ENCODE measurements at places on chromosomes 12 and 14. TPM values are rescaled to one million over a fixed set of nuclear protein-coding genes. Genes with fewer than 3 reads are reported as not detected.
A peak's percentile ranks its signal among the peaks of the same experiment; 100 is the strongest.

- no peak for DNase-seq
These were observed 141.3 kb downstream of the PRKCH start for GRCh38 chr14:61462566-61463193.

- DNase-seq: no peak
These were observed 1.2 kb downstream of the PPP1CC start for GRCh38 chr12:110741341-110742095.

DNA sequence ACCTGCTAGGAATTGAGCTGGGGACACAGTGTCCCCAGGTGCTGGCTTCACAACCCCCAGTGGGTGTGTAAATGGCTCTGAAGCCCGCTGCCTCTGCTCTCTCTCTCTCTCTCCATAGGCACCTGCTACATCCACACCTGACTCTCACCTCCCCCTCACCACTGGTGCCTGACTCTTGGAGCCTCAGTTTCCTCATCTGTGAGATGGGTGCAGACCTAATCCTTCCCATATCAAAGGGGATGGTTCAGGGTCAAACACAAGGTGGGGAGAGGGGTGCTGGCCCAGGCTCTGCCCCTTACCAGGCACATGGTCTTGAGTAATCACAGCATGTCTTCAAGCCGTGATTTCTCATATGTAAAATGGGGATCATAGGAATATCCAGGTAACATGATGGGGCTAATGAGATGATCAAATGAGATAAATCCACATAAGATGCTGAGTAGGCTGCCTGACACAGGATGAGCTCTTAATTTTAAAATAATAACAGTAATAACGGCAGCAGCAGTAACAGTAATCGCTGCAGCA, 37.6 kb downstream of the TESC start:
- no peak for DNase-seq

GRCh38 chr12:130650131-130650530, 66.0 kb downstream of the RIMBP2 start:
- DNase-seq: no peak

GRCh38 chr12:11891754-11892386, 178.9 kb upstream of the BCL2L14 start:
- peak; percentile 40 for DNase-seq

DNA sequence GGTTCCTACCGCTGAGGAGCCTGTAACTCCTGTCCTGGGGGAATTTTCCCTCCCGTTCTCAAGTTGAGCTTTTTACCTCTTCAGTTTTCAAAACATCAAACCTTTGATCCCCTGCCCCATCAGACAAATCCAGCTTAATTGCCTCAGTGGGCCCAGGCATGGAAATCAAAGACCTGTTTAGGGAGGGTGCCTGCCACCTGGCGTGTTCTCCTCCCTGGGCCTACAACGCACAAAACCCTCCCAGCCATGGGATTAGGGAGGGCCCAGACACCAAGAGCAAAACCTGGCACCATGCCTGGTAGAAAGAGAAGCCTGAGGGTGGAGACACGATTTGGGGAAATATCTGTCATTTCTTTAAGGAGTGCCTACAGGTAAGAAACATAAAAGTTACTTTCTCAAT, 672.9 kb downstream of the BCL11B start:
- no peak for DNase-seq

- DNase-seq: no peak
These were observed 76.9 kb downstream of the SUSD6 start for GRCh38 chr14:69688299-69688649.

DNA sequence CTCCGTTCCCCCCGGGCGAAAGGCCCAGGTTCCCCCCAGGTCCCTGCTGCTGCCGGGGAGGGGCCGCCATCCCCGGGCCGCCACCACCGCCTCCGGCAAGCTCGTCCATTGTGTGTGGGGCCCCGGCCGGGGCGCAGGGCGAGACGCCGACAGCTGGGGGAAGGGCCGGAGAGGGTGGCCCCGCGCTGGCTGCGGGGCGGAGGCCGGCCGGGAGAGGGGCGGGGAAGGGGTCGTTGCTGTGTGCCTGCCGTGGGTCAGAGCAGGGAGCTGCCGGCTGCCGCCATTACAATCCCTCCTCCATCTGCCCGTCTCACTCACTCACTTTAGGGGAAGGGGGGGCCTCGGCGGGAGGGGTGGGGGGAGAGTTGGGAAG, at the start of gene STRN3:
Gene STRN3, minus strand, starts transcription at position 303 of the 373 bp plus-strand sequence. Its CDS starts 194 bp downstream, at position 109.
- DNase-seq: no peak

DNA sequence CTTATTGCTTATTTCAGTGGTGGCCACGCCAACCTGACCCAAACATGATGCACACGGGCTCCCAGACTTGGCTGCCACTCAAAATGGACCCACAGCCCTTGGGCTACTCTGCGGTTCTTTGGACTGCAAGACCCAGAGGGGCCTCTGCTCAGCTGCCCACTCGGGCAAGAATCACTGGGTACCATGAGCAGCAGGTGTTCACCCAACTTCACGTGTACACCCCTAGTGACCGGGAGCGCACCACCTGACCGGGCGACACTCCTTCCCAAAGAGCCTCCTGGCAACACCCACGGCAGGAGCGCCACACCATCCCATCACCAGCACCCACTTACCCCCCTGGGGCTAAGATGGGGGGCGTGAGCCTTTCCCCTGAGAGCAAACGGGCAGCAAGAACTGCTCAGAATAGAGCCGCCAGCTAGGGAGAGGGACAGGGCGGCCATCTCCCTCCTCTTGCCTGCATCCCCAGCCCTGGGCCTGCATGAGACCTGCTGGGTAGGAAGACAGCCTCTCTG, 32.0 kb downstream of the CCNK start:
- DNase-seq: no peak

HVCN1 gene
- 11.8 TPM for total RNA-seq

BEST3 gene
- not detected for total RNA-seq

RNASE11 gene
- not detected for total RNA-seq

AEBP2 gene
- total RNA-seq: 48.9 TPM

E2F7 gene
- total RNA-seq: 22.3 TPM

IL31 gene
- not detected for total RNA-seq

Data from GM23338 (cell line).